Inflammatory macrophage treated with lipopolysaccharide for 4 hours (primary cell): ENCODE measurements at places on chromosomes 4 and X.

GRCh38 chr4:38015886-38016515 lies 55.8 kb downstream of the PTTG2 start:
- DNase-seq: no peak

DNA sequence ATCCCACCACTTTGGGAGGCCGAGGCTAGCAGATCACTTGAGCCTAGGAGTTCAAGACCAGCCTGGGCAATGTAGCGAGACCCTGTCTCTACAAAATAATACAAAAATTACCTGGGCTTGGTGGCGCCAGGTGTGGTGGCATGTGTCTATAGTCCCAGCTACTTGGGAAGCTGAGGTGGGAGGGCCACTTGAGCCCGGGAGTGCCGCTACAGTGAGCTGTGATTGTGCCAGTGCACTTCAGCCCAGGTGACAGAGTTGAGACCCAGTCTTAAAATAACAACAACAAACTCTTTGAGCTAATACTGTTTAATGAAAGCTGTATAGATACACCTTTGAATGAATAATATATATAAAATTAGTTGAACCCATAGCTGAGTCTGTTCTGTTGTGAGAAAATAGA lies 9.7 kb downstream of the BCORL1 start:
- no peak for DNase-seq

- no peak for DNase-seq
Observed at GRCh38 chr4:13933191-13933590, 305.7 kb upstream of the BOD1L1 start.

DNA sequence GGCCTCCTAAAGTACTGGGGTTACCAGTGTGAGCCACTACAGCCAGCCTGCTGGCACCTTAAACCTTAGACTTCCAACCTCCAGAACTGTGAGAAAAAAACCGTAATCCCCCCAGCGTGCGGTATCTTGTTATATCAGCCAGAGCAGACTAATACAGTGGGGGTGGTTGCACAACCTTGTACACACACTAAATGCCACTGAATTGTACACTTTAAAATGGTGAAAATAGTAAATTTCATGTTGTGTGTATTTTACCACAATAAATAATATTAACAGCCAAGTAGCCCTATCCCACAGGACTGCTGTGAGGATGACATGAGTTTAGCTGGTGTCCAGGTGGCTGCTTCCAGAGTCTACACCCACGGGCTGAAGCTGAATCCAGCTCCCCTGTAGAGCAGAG lies 38.8 kb downstream of the ZBTB49 start:
- DNase-seq: no peak

DNA sequence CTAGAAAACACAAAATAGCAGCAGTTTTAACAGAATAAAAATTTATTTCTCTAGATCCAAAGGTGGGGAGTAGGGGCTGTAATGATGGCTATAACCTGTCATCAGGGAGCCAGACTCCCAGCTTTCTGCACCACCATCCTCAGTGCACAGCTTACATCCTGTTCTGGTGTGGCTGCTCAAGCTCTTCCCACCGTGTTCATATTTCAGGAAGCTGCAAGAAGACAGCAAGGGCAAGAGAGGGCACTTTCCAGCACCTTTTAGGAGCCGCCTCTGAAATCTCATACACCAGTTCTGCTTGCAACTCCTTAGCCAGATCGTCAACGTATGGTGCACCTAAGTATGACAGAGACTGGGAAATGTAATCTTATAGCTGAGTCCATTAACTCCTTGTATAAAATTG lies 253.7 kb downstream of the CENPC start:
- DNase-seq: no peak
